Stimulated activated CD4-positive, alpha-beta T cell treated with anti-CD3 and anti-CD28 coated beads, Interleukin-1b, Interleukin-23, amount 100 ng/mL, for 1 hour (primary cell): ENCODE measurements at places on chromosomes 5 and 9.

DNA sequence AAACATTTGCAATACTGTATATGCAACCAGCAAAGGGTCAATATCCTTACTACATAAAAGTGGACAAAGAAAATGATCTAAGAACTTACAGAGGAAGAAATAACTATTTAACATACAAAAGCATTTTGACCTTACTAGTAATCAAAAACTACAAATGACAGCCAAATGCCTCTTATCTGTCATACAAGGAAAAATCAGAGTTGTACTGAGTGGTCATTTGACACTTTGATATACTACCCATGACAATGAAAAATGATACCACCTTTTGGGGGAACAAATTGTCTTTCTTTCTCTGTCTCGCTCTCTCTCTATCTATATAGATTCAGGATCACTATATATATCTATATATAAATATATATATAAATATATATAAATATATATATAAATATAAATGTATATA lies 50.4 kb upstream of the ZSWIM6 start:
- no peak for DNase-seq

GRCh38 chr5:163350083-163350482 lies 87.3 kb upstream of the CCNG1 start:
- no peak for DNase-seq

GRCh38 chr5:144209361-144209760 lies 38.7 kb downstream of the KCTD16 start:
- DNase-seq = no peak

DNA sequence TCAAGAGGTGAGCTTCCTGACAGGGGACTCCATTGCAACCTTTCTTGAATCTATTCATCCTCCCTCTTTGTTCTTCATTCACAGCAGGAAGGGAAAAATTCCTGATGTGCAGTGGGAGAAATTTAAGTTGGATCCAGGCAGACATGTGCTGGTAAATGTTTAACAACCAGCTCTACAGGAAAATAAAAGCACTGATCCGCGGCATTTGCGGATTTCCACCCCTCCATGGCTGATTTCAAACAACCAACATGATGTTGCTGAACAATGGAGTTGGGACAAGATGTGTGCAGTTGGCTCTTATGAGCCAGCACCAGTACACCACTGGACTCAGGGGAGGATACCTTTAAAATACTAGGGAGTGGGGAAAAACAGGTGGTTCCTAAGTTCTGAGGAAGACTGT lies 47.0 kb downstream of the SPRY4 start:
- DNase-seq = no peak

DNA sequence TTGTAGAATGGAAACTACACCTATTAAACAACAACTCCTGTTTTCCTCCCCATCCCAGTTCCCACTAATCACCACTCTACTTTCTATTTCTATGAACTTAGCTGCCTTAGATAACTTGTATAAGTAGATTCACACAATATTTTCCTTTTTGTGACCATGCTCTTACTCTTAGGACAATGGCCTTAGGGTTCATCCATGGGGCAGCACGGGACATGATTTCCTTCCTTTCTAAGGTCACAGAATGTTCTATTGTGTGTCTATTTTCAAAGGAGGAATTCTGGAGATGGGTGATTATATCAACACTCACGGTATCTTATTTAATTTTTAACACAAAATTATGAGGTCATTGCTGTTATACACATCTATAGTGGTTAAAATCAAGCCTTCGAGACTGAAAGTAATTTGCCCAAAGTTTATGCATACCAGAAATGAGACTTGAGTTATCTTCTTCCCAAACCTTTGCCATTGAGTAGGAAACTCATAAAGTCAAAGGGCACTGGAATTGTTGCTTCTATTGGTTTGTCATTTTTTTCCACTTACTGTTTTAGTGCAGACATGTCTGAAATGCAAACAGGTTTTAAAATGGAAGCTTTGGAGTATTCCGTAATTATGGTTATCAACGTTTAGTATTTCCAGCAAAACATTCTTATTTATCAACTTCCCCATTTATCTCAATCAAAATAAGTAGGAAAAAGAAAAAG lies 23.6 kb downstream of the CTSL start:
- DNase-seq = no peak

DNA sequence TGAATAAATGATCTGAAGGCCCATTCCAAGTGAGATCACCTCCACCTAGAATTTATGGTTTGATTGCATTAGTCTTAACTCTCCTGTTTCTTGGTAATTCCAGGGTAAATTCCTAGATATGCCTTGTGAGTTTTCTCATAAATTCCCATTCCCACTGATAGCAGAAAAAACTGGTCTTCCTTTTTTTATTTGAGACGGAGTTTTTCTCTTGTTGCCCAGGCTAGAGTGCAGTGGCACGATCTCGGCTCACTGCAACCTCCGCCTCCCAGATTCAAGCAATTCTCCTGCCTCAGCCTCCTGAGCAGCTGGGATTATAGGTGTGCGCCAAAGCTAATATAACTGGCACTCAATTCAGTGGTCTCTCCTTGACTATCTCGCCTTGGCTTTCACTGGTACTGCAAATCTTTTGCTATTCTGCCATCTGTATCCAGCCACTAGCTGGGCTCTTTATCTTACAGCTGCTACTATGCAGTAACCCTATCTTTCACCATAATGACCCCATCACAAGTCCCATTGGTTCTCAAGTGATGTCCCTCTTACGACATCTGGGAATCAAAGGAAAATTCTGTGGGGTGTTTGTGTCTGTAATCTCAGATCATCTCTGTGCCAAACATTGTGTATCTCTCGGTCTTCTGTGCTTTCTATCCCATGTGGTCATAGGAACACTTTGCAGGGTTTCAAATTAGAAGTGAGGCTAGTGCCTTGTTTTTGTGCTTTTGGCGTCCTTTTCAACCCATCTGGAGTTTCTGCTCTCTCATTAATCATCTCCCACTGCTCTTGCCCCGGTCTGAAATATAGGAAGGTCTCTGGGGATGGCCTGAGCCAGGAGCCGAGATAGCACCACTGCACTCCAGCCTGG lies 14.4 kb downstream of the HNRNPK start:
- no peak for DNase-seq

DNA sequence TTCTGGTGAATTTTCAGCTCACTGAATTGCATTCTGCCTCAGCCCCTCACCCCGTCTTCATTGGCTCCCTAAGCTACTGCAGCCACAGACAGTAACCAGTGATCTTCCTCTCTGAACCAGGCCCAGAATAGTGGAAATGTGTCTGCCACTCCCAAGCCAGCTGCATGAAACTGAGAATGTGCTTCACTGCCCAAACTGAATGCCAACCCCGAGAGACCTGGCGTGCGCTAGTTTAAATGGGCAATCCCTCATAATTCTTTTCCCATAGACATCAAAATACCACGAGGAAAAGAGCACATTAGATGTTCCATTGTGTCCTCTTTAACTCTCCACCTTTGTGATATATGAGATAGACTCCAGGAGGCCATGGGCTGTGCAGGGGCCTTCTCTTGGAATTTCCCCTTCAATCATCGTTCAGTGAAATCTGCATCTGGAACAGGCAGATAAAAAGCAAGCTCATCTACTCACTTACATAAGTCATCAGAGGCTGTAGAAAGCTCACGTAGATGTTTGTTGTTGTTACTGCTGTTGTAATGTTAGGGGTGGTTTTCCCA lies 320.2 kb downstream of the NFIB start:
- no peak for DNase-seq

DNA sequence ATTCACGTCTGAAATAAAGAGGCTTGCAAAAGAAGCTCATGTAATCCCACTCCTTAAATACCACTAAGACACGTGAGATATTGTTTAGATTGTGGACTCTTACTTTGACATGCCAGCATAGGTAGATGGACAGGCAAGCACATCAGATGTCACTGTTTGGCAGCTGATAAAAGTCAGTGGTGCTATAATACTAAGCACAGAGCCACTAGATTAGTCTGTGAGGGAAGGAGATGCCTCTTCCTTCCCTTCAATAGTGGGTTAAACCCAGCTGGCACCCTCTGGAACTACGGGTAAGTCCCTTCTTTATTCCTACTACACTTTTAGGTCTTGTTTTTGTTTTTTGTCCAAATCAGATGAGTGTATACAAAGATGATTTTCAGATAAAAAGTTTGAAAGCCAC lies at the start of gene MYOT:
MYOT (plus strand) TSS at position 197 of the 400 bp plus-strand sequence. CDS start 2,792 bp downstream, outside the sequence.
- no peak for DNase-seq

GRCh38 chr9:101365181-101365580 lies 19.6 kb downstream of the BAAT start:
- DNase-seq = no peak

GRCh38 chr5:106443746-106444145 lies 1227.0 kb downstream of the EFNA5 start:
- no peak for DNase-seq

DNA sequence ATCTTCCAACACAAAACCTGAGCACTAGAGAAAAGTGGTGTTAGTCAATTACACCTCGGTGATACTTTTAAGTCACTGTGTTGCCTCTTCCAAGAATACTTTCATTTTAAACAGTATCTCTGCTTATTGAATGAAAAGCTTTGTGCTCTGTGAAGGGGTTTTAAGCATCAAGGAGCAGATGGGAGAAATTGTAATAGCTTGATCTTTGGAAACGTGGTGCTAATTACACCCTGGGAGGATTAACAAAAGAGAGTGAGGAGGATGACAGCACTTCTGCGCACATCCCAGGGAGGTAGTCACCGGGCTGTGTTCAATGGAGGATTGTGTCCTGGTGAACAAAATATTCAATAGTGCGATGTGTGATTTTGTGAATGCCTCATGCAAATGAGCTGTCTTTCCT lies 477.4 kb upstream of the ADAMTS16 start:
- DNase-seq = no peak

DNA sequence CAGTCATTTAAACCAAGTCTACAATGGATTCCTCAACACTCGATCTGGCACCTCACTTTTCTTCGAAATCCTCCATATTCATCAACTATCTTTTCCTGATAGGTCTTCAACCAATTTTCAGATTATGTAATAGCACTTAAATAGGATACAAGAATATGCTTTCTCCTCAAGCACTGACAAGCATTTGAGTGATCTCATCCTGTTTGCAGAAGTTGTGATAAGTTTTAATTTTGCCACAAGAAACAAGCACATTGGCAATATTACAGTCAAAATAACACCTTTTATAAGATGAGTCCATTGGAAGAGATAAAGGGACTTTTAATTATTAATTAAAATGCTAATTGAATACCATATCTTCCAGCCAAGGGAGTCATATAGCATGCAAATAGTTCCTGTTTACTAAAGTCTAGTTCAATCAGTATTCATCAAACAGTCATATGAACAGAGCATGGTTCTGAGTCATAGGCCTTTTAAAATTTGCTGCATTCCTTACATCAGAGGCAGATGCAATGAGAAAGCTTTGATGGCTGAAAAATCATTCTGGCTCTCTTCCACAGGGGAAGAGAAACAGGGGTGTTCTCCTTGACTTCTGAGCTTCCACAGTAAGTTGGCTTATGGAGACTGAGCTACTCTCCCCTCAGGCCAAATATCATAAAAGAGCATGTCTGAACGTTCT lies 32.7 kb upstream of the ZCCHC9 start:
- DNase-seq = no peak

- DNase-seq = no peak
Measured at GRCh38 chr5:180140079-180140554, 68.6 kb upstream of the RNF130 start.

DNA sequence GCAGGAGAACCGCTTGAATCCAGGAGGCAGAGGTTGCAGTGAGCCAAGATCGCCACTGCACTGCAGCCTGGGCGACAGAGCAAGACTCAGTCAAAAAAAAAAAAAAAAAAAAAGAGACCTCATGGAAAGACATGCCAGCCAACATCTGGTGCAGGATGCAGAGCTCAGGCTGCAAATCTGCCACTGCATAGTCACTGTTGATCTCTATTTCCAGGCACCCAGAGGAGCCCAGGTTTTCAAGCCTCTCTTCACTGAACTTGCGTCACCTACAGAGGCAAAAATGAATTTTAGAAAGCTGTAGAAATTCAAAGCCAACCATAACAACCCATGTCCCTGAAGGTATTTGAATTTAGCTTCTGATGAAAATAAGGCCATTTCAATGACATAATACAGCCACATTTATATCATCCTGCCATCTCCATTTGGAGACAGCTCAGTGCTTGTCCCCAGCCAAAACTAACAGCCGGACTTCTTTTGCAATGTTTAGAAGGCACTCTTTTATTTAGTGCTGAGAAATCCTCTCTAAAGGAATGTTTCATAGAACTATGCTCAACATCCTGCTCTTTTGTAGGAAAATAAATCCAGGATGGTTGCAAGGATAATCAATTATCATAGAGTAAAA lies 113.3 kb downstream of the SNX18 start:
- no peak for DNase-seq

DNA sequence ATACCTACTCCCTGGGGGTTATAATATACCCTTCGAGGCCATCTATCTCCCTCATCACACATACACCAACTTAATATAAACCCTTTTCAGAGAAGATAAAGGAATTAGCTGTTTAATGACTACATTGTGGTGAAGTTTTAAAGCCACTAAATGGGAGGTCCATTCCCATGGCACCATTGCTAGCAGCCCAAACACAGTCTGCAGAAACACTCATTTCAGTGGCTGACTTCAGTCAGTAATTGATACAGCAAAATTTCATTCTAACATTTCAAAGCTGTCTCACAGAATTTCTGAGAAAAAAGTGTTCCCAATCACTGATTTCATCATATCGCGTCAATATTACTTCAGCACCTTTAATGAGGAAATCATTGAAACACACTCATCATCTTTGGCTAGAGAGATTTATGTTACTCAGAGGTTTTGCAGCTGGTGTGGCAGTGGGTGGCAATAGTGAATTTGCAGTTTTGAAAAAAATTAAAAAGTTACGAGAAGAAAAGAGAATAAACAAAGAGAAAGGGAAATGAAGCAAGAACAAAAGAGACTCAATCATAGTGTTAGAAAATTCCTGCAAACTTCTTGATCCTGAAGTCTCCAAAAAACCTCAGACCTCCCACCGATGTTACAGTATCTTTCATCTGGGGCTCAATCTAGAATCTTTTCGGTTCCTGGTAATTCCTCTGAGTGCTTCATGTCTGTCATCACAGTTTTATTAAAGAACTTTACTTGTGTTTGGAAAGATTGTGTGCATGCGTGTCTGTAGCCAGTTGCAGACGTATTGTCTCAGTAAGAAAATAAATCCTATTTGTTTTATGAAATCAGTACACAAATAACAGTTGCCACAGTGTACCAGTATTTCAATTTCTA lies 105.0 kb downstream of the ERCC6L2 start:
- no peak for DNase-seq

GRCh38 chr9:136372561-136373299 lies 739 bp downstream of the CARD9 start:
- DNase-seq = no peak

GRCh38 chr5:117394506-117395157 lies 820.0 kb upstream of the SEMA6A start:
- DNase-seq = no peak

GRCh38 chr5:95191330-95191729 lies 93.6 kb downstream of the MCTP1 start:
- DNase-seq = no peak

DNA sequence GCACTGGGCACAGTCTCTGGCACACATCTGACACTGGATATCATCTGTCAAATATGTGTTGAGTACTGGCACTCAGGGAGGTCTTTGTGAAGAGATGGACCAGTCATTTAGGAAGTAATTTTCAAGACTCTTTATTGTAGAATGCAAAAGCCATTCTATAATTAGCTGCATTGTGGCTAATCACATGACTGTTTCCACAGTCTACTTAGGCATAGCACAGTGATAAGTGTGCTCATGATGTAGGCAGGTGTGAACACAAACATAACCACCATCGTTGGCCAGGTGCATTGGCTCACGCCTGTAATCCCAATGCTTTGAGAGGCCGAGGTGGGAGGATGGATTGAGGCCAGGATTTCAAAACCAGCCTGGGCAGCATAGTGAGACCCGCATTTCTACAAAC lies 62.2 kb downstream of the CFAP77 start:
- no peak for DNase-seq

- DNase-seq = no peak
Measured at GRCh38 chr5:157820593-157821252, 38.2 kb downstream of the CLINT1 start.

GRCh38 chr9:38274800-38275199 lies 117.7 kb upstream of the ALDH1B1 start:
- DNase-seq = no peak
